ENCODE measurements at places on chromosomes 7 and 10.

DNA sequence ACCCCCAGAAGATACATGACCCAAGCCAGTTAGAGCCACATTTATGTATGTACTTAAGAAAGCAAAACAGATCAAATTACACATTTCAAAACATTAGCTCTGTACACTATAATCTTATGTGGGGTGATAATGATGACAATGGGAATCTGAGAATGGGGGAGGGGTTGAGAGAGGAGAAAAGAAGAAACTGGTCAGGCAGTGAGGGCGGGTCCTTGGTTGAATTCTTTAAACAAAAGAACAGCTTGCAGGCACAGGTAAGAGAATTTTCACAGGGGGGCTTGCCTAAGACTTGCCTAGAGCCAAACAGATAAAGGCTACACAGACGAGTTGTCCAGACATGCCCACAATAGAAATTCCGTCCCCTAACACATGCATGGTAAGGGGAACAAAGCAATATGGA is 76.8 kb upstream of the PTER start:
- DNase-seq: no peak

DNA sequence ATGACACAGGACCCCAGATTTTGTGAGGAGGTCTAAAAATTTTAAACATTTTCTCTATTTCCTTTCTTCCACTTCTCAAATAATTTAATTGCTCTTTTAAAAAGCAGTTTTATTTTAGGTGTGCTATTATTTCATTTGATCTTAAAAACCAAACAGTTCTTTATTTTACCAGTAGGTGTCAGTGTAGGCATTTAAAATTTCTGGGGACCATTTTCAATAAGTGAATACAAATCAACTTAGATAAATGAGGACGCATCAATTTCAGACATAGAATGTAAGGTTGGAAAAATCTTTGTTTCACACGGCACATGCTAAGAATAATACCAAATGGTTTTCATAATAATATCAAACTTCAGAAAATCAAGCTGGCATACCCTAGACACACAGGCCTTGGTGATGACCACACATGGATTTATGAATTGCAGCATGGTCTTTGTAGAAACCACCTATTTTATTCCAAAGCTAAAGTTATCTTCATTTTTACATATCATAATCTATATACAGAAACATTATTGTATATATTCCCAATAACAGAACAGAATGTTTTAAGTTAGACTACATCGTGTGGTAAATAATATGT is 127.6 kb upstream of the SLC26A5 start:
- peak; percentile 68 for DNase-seq

DNA sequence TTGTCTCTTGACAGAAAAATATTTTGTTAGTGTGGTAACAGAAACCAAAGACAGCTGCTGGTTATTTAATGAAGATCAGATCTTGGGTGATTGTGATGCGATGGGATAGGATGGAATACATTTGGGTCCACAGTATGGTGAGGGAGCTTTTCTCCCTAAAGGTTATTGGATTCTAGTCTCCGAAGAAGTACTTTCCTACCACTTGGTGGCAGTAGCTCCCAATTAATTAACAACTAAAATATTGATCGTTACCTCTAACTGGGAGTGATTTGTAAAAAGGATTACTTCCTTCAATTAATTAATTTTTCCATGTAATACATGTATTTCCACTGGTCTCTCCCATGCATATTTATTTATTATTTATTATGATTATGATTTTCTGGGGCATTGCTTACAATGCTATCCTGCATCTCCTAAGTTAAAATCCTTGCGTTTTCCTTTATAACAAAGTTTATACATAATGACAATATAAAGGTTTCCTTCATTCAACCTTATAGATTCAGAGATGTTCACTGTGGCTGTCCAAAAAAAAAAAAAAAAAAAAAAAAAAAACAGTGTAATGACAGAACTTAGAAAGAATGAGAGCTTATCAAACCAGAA is 25.6 kb downstream of the TMEM196 start:
- peak; percentile 68 for DNase-seq

DNA sequence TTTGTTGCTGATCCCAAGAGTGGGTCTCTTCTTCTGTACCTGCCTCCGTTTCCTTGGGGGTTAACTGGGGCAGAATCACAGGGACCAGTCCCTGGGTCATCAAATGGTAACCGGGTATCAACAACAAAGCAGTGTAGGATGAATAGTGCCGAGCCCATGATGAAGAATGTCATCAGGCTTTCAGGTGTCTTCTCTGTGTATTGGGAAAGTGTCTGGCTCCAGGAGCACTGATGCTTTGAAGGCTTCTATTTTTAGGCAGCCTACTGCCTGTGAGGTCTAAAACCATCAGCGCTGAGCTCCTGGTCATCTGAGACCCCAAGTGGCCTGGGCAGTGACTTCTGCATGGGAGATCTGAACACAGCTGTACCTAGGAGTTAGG is 48.2 kb upstream of the SHH start:
- DNase-seq: no peak

DNA sequence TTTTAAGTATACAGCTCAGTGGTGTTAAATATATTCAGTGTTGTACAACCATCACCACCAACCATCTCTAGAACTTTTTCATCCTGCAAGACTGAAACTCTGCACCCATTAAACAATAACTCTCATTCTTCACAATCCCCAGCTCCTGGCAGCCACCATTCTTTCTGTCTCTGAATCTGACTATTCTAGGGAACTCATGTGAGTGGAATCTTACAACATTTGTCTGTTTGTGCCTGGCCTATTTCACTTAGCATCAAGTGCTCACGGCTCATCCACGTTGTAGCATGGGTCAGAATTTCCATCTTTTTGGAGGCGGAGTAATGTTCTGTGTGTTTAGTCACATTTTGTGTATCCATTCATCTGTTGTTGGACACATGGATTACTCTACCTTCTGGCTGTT is 40.8 kb upstream of the PFKFB3 start:
- no peak for DNase-seq

DNA sequence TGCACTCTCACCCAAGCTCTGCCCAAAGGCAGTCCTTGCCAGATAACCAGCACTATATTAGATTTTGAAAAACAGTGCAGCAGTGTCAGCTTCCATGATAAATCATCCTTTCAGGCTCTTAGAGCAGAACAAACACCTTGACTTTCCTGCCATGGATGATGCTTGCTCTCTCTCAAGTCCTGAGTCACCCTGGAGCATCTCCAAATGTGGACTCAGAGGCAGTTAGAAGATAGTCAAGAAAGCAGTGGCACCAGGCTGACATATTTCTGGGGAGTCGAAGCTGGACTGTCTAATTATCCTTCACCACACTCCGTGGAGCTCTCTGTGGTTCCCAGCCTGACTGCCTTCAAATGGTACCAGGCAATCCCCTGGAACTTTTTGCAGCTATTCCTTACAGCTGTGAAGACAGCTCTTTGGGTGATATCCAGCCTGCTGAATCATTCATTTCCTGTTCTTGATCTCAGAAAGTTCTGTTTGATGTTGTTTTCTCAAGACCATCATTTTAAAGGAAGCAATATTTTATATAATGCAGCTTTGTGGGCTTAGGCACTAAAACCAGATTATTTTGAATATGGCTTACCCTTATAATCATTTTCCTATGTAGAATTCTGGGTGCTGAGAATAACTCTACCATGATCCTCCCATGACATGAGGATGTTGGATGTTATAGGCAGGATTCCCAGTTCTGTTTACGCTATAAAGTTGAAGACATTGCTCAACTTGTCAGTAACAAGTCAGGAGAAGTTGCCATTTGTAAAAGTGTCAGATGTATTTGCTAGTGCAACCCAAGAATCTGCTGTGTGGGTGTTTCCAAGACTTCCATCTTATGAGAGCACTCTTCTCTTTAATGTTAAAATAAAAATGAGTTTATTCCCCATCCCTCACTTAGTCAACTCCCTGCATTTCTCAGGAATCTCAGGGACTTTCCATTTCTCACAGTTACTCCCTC is 233.8 kb downstream of the C7orf25 start:
- DNase-seq: no peak

DNA sequence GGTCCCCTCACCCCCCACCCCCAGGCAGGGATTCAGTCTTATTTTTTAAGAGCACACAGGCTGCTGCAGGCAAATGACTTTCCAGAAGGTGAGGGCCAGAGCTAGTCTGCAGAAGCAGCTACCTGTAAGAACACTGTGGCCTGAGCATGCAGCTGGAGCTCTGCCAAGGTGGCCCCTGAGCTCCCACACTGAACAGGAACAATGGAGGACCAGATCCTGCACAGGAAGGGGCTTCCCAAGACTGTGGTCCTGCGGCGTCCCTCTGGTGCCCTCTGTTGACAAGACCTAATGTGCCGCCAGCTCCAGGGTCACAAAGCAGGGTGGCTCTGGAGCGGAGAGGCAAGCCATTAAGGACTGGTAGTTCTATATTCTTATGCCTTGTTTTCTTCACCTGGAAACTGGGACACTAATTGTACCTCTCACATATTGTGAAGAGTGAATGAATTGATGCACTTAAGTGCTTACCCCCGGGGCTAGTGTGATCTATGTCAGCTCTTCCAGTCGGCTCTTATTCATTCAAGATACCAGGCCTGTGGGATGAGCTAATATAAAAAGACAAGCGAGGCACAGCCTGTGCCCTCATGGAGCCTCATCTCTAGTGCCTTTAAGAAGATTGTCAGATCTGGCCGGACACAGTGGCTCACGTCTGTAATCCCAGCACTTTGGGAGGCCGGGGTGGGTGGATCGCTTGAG is 8.0 kb upstream of the BEND7 start:
- DNase-seq: peak; percentile 43

DNA sequence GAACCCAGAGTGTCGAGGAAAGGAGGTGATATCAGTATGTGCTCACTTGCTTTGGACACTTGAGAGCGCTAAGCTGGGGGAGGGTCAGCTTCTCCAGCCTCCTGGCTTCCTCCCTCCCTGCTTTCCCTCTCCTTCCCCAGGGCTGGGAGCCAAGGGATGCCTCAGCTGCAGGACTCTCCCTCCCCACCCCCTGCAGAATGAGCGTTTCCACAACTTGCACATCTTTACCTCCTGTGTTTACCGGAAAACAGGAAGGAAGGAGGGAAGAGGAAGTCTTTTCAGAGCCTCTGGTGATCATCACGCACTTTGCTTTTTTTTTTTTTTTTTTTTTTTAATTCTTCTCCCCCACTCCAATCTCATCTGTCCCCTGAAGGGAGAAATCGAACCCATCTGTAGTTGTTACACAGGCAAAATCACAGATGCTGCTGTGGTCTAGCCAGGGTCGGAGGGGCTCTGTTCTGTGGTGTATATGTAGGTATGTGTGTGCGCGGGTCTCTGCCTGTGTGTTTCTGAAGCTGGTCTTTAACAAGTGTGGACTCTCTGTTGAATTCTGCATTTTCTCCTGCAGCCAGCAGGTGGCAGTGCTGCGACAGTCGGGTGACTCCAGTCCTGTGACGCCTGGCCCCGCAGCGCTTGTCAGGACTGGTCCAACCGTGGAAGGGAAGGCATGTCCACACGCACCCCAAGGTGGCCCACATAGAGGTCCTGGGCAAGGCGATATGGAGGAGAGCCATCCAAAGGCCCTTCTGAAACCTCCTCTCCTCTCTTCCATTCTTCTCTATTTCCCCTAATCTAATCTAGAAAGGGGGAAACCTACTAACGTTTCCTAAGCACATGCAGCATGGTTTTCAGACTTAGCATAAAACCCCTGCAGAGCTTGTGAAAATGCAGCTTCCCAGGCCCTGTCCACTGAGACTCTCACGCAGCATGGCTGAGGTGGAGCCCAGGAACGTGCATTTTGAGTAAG is 257.6 kb downstream of the PLXNA4 start:
- peak; percentile 83 for DNase-seq

- DNase-seq: no peak
These were observed 233.8 kb downstream of the LRRN3 start for GRCh38 chr7:111324776-111325175.

- DNase-seq: no peak
These were observed 552.5 kb upstream of the MBL2 start for GRCh38 chr10:53325066-53325465.

DNA sequence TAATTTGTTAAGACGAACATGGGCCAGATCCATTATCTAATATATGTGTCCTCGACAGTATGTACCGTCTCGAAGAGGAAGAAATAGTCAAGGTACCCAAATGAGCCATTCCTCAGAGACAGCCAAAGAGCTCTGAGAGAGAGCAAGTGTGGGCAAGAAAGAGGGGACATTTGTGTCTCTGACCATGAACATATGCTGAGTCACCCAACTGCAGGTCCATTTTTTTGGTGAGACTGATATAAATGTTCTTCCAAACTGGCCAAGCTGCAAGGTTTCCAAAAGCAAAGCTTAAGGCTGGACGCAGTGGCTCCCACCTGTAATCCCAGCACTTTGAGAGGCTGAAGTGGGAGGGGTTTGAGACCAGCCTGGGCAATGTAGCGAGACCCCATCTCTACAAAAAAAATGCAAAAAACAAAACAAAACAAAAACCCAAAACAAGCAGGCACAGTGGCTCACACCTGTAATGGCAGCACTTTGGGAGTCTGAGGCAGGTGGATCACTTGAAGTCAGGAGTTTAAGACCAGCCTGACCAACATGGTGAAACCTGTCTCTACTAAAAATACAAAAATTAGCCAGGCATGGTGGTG is 26.0 kb upstream of the ATXN7L1 start:
- DNase-seq: no peak

DNA sequence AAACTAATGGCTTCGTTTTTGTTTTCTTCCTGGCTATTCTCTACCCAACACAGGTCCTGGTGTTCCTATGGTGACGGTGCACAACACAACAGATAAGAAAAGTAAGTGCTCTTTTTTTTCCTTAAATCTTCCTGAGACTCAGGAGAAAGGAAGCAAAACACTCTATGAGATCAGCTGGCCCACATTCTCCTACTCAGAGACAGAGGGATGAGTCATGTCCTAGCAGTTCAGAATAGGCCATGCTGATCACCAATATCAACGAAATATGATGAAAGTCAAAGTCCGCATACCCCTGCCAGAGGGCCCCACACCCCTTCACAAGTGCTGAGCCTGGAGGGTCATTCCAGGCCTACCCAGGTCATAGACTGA is 149.2 kb downstream of the PAXIP1 start:
- no peak for DNase-seq

DNA sequence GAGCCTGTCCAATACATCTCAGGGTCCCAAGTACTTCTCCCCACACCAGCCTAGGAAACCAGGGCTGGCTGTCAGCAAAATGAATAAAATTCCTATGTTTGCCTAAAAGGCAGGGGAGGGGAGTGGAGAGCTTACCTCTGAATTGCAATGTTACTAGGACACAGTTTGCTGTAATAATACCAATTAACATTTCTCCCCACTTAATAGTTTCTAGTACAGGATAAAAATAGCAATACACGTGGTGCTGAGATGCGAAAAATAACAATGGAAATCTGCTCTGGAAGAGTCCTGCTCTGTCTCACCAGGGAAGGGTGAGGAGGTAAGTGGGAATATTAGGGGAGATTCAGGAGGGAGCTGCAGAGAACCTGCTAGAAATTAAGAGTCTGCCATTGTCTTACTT is 112.3 kb downstream of the PLXNA4 start:
- no peak for DNase-seq
